ENCODE measurements at places on chromosomes 5 and 9.

DNA sequence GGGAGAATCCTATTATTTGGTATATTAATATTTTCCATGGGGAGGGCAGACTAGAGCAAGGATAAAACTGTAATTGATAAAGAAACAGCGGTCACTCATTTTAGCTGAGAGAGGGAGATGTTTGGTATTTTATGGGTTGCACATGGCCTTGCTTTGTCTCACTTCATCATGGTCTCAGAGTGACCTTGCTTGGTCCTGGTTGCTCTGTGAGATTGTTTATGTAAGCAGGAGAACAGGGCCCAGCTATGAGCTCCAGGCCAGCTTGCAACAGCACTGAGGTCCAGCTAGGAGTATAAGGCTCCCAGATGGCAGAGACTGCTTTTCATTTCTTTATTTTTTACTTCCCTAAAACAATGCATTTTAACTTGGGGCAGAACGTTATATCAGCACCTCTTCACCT is 50.7 kb downstream of the ZNF622 start:
- no peak for DNase-seq

DNA sequence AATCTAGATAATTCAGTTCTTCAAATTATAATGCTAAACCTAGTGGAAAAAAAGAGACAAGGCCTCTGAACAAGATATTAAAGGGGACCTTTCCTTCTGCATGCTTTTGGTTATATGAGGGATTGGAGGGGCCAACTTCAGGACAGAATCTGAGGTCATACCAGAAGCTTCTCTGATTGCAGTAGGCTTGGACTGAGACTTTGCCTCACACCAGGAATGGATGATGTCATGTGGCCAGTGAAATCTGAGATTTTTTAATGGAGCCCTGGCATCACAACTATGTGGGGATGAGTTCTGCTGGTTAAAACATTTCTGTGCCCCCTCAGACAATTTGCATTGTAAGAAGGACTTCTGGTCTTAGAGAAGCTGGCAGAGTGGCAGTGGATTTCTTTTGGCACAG is 88.6 kb downstream of the ANGPTL2 start:
- peak; percentile 55 for DNase-seq

GRCh38 chr5:137191179-137191578 is 307.9 kb downstream of the SPOCK1 start:
- DNase-seq: no peak

GRCh38 chr5:124342027-124342471 is 404.4 kb downstream of the ZNF608 start:
- DNase-seq: peak; percentile 66

GRCh38 chr5:132770476-132771159 is 6.4 kb downstream of the SEPTIN8 start:
- DNase-seq: no peak

DNA sequence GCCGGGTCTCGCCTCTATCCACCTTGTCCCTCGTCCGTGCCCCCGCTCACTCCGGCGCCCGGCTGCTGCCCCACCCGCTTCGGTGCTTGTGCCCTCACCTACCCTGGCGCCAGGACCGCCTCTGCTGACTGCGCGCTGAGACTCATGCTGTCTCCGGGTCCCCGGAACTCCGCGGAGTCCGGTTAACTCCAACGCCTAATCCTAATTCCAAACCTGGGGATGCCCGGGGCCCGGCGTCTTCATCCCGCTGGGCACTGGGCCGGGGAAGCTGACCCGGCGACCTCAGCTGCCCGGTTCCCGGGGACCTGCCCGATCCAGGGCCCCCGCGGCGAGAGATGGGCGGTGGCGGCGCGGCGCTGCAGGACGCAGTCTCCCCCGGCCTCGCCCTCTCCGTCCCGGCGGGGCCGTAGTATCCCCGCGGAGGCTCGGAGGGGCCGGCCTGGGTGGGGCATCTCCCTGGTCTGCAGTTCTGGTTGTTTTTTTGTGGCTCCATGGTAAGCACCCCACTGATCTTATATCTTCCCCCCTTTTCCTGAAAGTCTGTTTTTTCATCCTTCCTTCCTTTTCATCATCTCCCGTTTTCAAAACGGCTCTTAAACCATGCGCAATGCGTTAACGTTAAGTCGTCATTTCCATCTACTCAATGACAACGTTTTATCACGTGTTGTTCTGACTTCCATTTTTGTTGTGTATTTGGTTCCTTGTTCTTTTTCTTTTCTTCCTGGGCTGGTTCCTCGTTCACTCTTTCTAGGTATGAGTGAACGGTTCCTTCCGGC is 41.1 kb upstream of the PLEKHG4B start:
- DNase-seq: no peak

DNA sequence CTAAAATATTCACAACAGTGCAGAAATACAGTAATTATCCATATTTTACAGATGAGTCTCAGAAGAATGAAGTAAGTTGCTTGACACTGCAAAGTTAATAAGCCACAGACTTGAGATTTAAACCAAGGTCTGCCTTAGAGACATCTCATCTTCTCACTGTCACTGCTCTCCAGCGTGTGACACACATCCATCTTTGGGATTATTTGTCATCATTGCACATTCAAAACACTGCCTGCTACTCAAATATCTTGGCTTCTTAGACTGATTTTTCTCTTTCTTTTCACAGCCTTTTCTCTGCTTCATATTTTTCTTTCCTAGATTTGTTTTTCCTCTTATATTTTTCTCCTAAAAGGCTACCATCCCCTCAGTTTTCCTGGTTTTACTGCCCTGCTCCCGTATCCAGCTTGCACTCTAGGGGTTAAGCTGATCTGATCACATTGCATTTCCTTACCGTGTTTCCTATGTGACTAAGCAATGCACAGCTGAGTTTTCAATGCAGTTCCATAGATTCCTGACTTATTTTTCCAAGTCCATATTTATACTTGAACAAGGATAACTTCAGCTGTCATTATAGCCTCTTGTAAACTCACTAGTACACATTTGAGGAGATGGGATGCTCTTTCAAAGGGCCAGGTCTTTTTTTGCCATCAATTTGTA is 353.0 kb downstream of the PLK2 start:
- no peak for DNase-seq

- no peak for DNase-seq
Measured at GRCh38 chr9:28034242-28034641, 461.0 kb upstream of the C9orf72 start.

DNA sequence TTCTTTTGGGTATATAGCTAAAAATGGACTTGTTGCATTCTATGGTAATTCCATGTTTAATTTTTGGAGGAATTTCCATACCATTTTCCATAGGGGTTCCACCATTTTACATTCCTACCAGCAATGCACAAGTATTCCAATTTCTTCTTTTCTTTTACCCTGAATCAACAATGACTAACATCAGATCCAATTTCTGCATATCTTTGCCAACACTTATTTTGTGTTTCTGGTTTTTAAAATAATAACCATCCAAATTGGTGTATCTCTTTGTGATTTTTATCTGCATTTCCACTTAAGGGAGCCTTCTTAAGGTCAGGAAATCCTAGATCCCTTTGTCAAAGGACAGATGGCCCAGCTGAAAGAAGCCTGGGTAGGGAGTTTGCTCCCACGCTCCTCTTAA is 29.5 kb upstream of the SMU1 start:
- peak; percentile 24 for DNase-seq

DNA sequence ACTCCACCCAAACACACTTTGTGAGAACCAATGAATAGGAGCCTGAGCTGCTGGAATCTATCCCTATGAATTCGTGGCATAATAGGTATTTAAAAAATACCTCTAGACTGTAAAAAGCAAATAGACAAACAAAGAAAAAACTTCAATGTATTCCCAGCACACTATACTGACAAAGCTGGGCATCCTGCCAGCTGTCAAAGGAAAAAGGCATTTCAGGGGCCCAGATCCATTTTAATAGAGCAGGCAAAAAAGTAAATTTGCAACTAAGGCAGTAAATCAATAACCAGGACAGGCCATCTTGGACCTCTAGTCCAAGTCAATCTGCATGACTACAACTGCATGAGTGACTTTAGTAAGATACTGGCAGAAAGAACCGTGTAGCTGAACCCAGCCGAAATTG is 25.6 kb upstream of the LARP1 start:
- no peak for DNase-seq

DNA sequence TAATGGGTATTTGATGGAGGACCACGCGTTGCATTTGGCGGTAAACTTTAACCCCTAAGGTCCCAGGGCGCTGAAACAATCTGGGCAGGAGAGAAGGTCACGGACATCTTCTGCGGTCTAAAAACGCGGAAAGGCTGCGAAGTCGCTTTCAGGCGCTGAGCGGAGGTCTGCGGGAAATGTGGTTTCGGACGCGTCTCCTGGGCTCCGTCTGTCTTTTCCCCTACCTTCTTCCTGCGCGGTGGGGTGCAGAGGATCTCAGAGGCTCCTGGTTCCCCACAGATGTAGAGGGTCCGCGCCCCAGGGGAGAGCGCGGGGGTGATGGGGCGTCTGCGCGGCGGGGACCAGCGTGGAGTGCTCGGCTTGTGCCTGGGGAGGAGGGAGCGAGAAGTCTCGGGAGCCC is 58.4 kb downstream of the ZNF510 start:
- no peak for DNase-seq

- DNase-seq: peak; percentile 6
Measured at GRCh38 chr5:105101577-105101976, 1539.0 kb upstream of the NUDT12 start.

- peak; percentile 68 for DNase-seq
Measured at GRCh38 chr9:134585746-134586706, 55.6 kb upstream of the COL5A1 start.

GRCh38 chr9:131366761-131367401 is 27.0 kb upstream of the PRRC2B start:
- peak; percentile 59 for DNase-seq

GRCh38 chr9:125467116-125467740 is 205.6 kb downstream of the GAPVD1 start:
- DNase-seq: no peak

- DNase-seq: no peak
Measured at GRCh38 chr5:72182686-72183085, 75.4 kb downstream of the MAP1B start.

GRCh38 chr5:36357391-36357975 is 55.8 kb upstream of the RANBP3L start:
- peak; percentile 78 for DNase-seq

GRCh38 chr5:125194883-125195282 is 448.4 kb upstream of the ZNF608 start:
- no peak for DNase-seq

GRCh38 chr5:172525996-172526360 is 71.7 kb upstream of the SH3PXD2B start:
- DNase-seq: no peak

DNA sequence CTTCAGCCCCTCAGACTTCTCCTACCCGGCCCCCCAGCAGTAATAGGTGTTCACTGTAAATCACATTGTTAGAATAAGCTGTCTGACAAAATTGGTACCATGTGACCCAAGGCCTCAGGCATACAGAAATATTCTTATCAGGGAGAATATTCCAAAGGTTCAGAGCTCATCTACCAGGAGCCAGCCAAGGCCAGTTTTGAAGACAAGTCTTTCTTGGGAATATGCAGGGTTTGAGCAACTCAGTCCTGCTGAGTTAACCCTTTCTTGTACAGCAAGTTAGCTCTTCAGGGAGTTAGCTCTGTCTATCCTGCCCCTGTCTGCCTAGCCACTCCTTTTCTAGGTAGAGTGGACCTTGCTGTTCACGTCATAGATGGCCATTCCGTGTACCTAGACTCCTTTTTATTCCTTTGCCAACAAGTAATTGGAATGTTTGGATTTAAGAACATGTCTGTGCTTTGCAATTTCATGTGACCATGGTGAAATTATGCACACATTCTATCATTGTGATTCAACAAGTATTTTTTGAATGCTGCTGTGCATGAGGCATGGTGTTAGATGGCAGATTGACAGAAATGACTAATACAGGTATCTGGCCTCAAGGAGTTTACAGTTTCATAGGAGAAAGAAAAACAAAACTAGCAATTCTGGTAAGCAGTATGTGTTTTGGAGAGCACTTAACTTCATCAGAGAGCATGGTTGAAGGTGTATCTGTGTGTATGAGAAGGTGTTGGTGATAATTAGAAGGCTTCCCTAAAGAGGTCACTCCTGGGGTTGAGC is 22.6 kb downstream of the TGFBR1 start:
- DNase-seq: peak; percentile 84

DNA sequence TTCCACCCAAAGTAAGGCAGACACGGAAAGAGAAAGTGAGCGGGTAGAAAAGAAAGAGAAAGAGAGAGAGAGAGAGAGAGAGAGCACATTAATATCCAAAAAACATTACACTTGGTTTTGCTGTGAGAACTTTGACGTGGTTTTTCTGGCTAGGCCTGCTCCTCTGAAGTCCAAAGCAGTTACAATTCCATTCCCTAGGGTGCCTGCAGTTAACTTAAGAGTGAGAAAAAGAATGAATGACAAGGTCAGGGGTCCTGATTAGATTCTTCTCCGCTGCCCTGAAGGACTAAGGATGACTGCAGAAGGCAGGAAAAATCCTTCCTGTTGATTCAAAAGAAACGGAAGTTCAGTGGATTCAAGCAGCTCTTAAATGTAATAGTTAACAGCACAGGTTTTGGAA is 589.8 kb downstream of the PRELID2 start:
- peak; percentile 55 for DNase-seq

DNA sequence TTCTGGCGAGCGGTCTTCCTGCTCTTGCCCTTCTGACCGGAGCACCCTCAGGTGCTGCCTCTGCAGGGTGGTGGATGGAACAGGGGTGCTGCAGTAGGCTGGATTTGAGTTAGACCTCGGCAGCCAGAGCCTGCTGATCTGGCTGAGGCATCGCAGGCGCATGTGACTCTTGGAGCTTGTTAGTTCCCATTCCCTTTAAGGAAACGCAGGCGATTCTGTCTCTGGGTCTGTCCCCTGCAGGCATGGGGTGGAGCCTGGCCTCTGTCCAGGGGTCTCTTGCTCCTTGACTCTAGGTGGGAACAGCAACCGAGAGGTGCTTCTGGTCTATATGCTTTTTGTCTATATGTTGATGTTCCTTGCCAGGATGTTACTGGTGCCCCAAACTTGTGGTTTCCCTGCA is 3.1 kb downstream of the WNK2 start:
- DNase-seq: no peak

- DNase-seq: peak; percentile 76
Measured at GRCh38 chr5:150801117-150801927, 22.8 kb downstream of the SMIM3 start.

DNA sequence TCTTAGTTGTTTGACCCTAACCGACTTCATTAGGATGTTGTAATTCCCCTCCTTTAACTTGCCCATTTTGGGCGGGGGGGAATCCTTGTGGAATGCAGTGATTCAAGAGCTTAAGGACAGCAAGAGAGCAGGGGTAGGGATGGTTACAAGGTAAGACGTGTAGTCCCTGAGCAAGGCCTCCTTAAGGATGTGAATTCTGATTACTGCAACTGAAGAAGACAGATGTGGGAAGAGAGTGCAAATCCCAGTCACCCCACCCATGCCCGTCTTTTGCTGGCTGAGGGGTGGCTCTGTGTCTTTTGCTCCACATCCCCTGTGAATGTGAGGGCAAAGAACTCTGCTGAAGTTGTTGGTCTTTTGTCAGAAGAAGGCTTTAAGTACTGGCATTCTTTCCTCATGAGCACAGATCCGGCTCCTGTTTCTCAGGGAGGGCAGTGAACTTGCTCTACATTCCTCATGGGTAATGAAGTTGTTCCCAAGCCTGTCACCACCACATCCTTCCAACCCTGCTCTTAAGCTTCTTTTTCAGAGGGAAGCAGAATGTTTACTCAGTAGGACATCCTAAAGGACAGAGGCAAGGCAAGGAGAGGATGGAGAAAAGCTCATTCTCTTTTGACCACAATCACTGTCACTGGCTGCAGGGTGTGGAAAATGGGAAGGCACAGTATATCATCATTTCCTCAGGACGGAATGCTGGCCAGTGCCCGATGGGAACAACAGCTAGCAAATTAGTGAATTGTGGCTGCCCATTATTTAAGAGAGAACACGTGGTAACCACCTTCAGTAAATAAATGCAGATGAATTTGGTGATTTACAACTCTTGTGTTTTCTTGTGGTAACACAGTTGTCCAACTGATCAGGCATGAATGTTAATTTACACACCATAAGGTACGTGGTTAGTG is 61.5 kb downstream of the RAI14 start:
- peak; percentile 99 for DNase-seq

GRCh38 chr5:108760512-108760911 is 12.8 kb downstream of the FER start:
- DNase-seq: no peak

Measured in iris pigment epithelial cell (primary cell).